Activated CD4-positive, alpha-beta memory T cell treated with anti-CD3 and anti-CD28 coated beads, Interleukin-2, amount 10 ng/mL, durations not matched to agents 7 days and 5 days (primary cell): ENCODE measurements at places on chromosomes 2 and 18.

- no peak for DNase-seq
Observed at GRCh38 chr2:161975062-161975812, 98.8 kb downstream of the DPP4 start.

DNA sequence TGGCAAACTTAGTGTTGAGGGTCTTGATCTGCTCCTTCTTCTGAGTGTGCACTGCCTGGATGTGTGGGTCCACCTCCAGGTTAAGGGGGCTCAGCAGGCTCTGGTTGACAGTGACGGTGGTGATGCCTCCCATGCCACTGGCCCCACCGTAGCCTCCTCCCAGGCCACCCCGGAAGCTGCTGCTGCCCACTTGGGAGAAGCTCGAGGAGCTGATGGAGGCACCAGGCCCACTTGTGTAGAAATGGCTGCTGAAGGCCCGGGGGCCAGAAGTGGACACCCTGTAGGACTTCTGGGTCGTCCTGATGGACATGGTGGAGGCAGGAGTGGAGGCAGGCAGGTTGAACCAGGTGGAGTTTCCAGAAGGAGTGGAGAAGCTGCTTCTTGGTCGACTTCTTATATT is 6.4 kb upstream of the DUSP19 start:
- no peak for DNase-seq

GRCh38 chr2:14232217-14232616 is 400.3 kb upstream of the LRATD1 start:
- DNase-seq, result no peak

DNA sequence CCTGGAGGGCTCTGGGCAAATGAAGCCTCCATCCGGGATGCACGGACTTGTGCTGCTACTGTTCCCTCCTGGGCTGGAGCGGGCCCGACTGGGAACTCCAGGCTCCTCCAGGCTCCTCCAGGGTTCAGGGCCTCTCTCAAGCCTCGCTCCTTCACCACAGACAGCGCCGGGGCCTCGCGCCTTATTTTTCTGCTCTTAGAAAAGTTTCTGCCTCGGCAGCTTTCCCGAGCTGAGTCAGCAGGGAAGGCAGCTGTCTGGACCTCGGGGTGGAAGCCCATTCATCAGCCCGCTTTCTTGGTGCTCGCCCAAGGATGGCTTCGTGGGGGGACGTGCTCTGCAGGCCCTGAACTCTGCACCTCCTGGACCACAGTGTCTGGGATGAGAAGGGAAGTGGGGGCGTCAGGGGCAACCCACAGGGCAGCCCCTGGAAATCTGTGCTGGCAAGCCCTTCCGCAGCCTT is 12.9 kb upstream of the TEX51 start:
- DNase-seq, result no peak

GRCh38 chr2:95719473-95720060 is 127.8 kb downstream of the TRIM43 start:
- DNase-seq, result no peak

DNA sequence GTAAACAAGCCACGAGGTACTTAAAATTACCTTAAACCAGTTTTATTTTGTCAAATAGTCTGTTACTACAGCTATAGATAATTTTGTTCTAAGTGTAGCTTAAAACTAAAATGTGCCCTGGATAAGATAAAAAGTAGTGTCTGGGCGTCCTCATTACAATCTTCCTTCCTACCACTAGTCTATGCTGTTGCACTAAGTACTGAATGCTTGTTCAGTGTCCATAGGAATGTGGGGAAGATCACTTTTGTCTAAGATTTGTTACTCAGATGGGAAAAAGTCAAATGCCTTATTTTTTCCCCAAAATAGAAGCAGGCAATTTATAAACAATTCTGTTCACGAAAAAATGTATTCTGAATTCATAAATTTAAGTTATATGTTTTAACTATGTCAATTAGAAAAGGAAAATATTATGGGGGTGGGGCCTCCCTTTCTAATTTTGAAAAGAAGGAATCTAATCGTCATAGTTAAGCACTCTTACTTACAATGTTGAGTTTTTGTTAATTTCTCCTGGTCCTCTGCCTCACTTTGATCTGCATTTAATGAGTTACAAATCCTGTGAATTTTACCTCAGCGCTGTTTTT is 140.4 kb upstream of the VRK2 start:
- DNase-seq, result no peak

DNA sequence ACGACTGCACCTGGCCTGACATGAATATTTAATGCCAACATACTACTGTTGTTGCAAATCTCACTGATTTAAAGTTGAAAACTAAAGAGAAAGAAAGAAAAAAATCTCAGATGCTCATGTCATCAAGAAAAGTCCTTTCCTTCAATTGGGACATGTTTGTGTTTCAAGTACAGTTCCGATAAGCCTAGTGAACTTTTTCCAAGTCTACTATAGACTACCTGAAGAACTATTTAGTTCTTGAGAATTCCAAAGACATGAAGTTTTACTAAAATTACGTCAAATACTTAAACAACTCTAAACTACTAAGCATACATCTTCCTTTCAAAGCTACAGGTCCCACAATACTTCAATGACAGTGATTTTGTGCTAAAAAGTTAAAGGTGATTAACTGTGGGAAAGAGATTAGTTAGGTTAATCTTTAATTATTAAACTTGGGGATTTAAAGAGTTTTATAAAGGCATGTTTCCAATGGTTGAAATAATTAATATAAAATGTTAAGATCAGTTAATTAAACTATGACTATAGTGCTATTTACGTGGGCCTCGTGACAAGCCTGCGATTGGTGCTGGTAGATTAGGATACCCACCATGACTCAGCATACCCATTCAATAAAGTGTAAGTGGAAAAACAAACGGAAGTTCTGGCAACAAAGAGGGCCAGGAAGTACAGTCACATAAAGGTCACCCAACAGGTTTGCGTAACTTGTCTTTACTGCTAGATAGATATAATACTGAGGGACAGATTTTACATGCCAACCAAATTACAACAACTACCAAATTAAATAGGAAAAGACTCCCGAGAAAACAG is 55.5 kb downstream of the SEPTIN10 start:
- no peak for DNase-seq

- DNase-seq, result no peak
Observed at GRCh38 chr2:219084791-219085190, 24.1 kb upstream of the IHH start.

- no peak for DNase-seq
Observed at GRCh38 chr2:60000686-60001085, 552.8 kb downstream of the BCL11A start.
